ENCODE measurements at places on chromosomes 5 and 9.

DNA sequence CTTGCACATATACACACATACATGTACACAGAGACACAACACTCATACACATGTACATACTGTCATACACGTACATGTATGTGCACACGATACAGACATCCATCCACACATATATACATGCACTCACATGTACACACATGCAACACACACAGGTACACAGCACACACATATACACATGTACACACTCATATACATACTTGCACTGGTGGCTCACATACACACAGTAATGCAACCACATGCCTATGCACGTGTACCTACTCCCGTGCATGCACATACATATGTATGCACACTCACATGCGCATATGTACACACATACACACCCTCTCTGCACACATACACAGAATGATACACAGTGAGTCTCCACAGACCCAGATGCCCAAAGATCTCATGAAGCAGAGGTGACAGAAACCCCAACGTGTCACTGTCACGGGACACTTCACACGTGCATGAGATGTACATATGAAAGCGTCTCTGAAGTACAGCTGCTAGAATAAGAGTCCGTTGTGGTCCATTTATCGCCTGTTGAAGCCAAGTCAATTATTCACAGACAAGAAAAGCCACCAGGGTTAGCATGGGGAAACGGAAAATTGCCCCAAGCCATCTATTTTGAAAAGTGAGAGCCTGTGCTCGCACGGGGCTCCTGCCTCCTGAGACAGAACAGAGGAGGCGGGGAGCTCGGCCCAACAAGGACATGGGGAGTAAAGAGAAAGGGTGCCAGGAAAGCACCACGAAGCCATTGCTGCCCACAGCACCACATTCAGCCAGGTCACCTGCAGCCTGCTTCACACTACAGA, 24.9 kb downstream of the LPCAT1 start:
- DNase-seq, result no peak

GRCh38 chr5:142753116-142753631, 17.0 kb upstream of the ARHGAP26 start:
- DNase-seq, result no peak

GRCh38 chr9:97615439-97616072, 17.6 kb downstream of the TSTD2 start:
- peak; percentile 24 for DNase-seq

DNA sequence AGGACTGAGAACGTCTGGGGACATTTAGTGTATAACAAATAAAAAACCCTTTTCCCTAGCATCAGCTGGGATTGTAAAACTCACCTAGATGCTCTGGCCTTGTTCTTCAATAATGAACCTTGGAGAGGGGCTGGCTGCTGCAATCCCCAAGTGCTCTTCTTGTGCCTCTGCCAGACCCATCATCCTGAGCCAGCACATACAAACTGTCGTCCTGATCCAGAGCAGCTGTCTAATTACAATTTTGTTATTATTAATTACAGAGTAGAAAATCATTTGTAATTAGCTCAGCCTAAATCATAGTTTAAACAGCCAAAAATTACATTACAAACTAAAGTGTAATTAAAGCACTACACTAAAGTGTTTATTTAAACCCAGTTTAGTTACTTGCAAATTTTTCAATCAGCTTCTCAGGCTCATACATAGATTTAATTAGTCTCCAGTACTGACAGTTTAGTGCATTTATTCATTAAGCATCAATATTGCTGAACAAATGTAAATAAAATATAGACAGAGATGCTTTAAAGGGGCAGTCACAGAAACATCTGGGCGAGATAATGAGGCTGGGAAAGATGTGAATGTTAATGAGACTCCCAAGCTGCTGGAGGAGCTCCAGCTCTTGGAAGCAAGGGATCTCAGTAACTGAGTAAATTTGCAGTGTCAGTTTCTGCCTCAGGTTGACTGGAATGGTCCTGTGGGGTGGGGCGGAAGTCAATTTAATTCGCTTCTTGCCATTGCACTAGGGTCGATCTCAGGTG, 632.3 kb upstream of the TLE4 start:
- DNase-seq, result no peak

GRCh38 chr9:83623679-83624076, 735 bp downstream of the IDNK start:
- no peak for DNase-seq
